Kidney glomerular epithelial cell (primary cell): ENCODE measurements at places on chromosomes 4 and X.

GRCh38 chrX:129496625-129497024, 26.7 kb downstream of the SMARCA1 start:
- DNase-seq: no peak

DNA sequence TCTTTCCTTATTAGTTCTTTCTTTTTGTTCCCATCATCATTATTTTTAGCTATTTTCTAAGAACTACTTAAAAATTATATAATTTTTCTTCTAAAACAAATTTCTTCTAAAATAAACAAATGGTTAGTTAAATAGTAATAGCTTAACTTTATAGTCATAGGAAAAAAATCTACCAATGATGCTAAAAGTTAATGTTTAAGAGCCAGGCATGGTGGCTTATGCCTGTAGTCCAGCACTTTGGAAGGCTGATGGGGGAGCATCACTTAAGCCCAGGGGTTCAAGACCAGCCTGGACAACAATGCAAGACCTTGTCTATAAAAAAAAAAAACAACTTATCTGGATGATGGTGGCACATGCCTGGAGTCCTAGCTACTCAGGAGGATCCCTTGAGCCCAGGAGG, 127.1 kb upstream of the ANXA3 start:
- DNase-seq: peak; percentile 67

DNA sequence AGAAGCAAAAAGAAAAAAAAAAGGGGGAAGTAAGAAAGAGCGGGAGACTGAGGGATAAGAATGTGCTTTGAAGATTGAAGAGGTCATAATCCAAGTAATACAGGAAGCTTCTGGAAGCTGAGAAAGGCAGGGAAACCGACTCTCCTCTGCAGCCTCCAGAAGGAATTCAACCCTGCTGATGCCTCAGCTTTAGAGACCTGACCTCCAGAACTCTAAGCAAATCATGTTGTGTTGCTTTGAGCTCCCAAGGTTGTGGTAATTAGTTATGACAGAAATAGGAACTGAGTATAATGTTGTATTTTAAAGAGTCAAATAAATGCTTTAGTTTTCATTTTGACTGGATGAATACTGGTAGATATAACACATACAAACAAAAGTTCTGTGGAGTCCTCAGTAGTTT, 48.0 kb upstream of the FAT1 start:
- no peak for DNase-seq

DNA sequence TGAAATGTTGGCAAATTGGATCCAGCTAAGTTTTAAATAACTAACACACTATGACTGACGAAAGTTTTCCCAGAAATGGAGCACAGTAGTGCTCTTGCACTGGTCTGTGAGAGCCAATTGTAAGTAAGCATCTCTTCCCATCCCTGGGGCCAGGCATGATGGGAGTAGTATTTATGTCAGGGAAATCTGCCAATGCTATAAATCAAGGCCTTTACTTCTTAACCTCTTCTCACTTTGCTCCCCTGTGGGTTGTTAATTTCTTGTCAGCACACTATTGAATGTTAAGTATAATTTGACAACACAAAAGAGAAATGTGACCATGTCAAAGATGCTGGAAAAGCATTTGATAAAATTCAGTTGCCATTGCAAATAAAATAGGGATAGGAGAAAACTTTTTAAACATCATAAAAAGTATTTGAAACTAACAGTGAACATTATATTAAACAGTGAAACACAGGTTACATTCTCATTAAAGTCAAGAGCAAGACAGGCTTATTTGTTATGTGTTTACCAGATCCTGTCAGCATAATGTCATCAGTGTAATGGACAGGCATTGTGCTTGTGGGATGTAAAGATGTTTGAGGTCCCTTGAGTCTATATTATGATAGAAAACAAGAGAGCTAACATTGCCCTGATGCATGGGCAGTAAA, 5.0 kb downstream of the F8A1 start:
- no peak for DNase-seq

- DNase-seq: no peak
Observed at GRCh38 chr4:68576272-68577125, at the start of gene UGT2B17. Gene UGT2B17, minus strand, starts transcription at chr4:68576322. Its CDS starts 7,838 bp downstream, at chr4:68568484.

- DNase-seq: no peak
Observed at GRCh38 chrX:96703816-96704215, 19.2 kb downstream of the DIAPH2 start.

- DNase-seq: peak; percentile 44
Observed at GRCh38 chr4:127709456-127709855, 20.7 kb upstream of the SLC25A31 start.

DNA sequence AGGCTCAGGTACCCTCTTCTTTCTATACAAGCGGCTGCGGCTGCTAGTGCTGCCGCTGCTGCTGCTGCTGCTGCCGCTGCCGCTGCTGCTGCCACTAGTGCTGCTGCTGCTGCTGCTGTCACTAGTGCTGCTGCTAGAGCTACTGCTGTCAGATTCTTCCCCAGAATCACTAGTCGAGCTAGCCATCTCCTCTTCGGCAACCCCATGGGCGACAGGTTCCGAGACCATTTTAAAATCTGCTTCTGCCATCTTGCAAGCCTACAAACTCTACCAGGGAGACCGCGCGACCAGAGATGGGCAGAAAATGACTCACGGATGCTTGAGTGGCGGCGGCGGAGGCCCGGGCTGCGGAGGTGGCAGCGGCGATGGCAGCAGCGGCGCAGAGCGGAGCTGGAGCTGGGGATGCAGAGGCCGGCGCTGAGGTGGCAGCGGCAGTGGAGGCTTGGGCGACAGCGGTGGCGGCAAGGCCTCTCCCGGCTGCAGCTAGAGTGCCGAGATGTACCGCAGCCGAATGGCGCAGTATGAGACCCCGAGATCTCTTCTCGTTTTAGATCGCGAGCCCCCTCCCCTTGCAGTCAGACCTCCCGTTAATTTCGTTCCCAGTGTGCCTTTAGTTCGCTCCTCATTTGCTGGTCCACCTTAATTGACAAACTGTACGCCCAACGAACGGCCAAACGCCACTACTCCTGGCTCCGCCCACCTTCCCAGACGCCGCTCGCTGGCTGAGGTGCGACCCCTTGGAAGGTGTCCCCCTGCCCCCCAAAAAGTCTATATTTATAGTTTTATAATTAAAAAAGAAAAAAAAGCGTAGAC, at the start of gene NAP1L3:
Gene NAP1L3 (minus strand): TSS at position 523 of the 813 bp plus-strand sequence. CDS start 274 bp downstream, at position 249.
- peak; percentile 68 for DNase-seq

GRCh38 chrX:39473812-39474211, 623.9 kb downstream of the BCOR start:
- no peak for DNase-seq

- no peak for DNase-seq
Observed at GRCh38 chr4:132691668-132692067, 457.4 kb upstream of the PCDH10 start.
